ENCODE measurements at places on chromosomes 4 and X.
A peak's percentile ranks its signal among the peaks of the same experiment; 100 is the strongest.

DNA sequence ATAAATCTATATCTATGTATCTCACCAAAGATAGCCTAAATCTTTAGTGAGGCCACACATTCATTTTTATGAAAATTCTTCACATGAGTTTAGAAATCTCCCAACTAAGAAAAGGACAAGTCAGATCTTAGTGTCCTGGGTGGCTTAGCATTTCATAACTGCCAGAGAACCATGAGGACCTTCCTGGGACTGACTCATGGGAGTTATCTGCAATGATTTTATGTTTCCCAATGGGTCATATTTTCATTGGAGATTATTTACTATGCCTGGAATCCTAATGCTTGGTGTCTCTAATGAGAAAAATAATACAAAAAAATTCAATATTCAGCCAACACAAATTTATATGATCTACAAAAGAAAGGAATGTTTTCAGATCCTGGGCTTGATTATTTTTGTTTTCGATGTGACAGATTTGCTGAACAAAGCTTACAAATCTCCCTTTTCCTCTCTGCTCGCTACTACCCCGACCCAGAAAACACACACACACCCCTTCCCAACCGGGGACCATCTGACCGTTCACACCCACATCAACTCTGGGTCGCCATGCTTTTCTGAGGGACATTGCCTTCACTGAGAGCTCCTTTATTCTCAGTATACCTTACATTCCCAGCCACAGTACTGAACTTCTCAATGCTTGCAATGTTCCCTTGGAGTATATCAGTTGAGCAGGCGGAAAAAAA, 40.1 kb downstream of the SORBS2 start:
- DNase-seq = no peak

- no peak for DNase-seq
These were observed 35.1 kb downstream of the FAM114A1 start for GRCh38 chr4:38902695-38903094.

DNA sequence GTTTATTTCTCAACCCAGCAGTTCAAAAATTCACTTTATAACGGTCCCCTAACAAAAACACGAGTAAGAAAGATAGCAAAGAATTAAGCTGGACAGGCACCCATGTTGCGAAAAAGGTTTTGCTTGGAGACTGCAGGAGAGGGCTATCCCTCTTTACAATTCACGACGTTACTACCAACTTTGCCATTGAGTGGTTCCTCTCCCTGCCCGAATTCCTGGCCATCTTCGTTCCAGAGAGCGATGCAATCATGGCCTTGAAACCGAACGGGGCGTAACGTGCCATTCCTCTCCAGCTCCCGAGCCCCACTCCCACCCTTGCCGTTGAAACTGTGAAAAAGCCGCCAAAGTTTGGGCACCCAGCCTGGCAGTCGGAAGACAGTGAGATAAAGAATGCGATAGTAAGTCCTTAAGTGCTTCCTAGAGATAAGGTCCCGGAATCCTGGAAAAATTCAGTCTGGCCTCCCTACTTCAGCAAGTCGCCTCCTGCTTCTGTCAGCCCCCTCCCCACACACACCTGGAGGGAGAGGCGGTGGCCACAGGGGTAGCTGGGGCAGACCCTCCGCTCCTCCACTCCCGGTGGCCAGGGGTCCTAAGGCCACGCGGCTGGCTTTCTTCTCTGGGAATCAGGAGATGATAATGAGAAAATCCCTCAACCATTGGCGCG, 65.2 kb downstream of the FBXO8 start:
- DNase-seq = no peak

DNA sequence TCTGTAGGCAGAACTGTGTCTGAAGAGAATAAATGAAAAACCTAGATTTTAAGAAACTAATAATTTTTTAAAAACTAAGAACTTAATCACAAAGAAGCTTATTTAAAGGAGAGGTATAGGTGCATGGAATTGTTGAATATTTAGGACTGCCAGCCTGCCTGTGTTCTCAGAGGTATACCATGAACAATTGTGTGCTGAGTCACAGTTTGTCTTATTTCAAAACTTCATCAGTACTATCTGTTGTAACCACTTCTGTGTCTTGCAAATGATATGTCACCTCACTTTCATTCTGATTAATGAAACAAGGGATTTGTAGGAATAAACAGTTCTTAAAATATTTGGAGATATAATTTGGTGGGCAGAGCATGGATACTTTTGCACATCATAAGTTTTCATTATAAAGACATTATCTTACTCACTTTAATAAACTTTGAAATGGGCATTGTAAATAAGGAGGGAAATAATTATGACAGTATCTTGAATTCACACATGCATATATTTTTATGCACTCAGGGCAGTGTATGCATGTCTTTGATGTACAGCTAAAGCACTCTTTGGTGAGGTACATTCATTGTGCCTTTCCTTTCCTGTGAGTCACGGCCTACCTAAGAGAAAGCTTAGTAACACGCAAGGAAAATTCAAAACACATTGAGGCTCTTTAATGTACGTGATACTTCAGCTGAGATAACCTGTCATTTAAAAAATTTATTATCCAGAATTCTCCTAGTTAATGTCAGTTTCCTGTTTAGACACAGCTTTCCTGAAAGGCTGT, 31.7 kb downstream of the STOX2 start:
- no peak for DNase-seq

DNA sequence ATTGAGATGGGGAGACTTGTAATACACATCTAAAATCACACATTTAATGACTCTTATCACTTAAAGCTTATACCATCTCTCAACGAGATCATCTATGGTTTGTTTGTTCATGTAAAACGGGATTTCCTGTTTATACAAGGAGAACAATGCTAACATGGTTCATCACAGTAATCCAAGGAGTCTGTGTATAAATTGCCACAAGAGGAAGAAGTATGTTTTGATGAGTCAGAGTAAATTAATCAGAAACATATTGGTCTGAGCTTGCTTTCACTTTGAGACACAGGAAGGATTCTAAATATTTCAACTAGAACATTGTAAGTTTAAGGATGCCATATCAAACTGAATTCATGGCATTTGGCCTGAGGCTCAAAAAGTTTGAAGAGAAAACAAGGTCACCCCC, 594.1 kb downstream of the GLUD2 start:
- DNase-seq = peak; percentile 80

GRCh38 chrX:147875866-147876596, 35.7 kb upstream of the FMR1 start:
- DNase-seq = no peak

DNA sequence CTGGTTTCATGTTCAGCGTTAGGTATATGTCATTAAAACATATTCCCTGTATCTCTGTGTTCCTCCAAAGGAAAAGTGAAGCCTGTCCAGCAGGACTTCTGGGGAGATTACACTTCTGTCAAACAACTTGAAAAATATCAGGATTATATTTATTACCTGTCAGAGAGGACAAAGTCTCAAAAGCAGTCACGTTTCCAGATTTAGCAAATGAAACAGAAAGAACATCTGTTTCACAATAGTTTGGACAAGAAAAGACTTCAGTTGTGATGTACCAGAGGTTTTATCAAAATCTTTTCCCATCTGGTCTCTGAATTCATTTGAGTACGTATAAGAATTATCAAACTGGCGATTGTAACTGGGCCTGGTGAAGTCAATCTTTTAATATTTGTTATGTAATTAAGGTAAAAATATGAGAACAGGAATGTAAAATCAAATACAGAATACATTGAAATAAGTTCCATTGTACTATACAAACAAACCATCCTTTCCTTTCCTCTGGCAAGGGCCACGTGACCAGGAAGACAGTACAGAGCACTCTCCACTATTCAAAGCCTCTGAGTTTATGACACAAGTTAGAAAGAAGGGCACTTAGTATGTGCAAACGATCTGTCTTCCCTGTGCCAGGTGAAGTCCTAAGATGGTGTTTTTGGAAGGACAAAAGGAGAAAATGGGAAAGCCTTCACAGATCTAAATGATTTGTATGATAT, 3.2 kb downstream of the CASP3 start:
- no peak for DNase-seq

- no peak for DNase-seq
These were observed 28.8 kb downstream of the ELF4 start for GRCh38 chrX:130081421-130082045.

DNA sequence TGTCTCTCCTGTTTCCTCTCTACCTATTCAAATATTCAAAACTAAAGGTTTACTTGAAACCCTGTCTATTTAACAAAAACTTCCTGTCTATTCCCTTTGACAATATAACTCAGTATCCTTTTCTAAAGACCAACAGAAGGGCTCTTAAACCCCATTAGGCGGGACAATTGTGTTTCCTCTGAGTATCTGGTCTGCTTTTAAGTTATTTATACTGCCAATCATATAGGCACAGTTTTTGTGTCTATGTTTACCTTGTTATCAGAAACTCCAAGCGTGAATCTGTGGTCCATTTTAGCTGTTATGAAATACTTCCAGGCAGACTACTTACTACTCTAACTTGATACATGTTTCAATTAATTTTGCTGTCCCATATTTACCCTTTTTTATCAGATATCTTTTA, 350.0 kb upstream of the CTSO start:
- no peak for DNase-seq

DNA sequence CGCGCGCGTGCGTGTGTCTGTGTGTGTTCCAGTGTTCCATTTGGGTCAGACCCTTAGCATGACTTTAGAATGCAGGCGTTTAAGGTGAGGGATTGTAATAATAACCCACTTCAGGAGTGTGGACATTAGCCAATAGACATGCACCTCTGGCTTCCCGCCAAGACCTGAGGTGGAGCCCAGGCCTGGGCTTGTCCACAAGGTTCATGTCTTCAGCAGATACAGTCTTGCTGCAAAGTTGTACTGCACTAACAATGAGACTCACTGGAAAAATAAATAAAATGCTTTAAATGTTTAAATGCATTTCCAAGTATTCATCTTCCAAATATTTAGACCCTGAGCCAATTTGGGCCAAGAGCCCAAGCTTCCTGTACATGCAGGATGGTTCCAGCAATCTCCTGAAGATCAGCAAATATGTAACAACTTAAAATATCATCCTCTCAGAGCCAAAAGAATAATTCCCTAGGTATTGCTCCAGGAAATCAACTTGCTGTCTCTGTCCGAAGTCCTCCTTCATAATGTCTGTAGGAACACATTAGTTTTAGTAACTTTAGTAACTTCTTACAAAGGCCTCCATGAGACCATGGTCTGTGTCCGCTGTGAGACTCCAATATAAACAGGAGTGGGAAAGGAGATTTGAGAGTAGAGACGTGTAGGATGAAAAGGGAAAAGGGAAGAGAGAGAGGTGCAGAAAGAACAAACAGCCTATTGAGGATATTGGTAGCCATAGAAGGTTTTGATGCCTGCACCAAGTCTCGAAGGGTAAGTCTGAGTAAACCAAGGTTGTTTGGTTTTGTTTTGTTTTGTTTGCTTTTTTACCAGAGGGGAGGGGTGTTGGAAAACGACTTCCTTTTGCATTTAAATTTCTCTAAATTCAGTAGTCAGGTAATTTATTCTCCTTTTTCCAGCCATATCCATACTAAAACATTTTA, 98.5 kb upstream of the KLF3 start:
- peak; percentile 76 for DNase-seq

DNA sequence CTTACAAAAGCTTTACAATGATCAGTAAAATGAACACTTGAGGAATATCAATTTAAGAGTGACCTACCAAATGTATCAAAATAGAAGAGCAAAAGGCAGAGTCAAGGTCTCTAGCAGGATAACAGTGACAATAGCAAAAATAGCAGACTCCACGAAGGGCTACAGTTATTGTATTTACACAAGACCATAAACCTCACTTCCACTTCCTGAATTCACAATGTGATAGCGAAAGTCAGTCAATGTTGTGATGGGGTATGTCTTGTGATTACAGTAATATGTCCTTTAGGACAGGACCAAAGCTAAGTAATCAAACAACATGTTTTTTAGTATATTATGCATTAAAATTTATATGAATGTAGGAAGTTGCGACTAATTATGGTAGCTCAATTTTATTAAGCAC, 139.6 kb downstream of the IQCM start:
- DNase-seq = no peak

DNA sequence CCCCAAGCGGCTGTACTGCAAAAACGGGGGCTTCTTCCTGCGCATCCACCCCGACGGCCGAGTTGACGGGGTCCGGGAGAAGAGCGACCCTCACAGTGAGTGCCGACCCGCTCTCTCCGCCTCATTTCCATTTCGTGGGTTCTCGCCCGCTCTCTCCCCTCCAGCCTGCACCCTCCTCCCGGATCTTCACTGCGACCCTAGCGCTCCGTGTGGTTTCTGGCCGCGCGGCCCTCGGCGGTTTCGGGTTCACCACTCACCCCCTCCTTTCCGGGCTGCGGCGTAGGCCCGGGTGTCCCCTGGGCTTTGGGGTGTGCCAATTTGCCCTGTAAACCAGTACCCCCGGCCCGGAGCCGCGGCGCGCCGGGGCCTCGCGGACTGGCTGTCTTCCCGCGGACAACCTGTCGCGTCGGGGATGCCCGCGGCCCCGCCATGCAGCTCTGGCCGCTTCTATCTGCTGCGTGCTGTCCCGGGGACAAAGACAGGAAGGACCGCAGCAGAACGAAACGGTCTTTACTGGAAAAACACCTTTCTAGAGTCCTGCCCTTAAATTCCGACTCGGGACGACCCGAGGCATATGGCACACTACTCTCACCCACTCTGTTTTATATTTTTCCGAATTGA, 737 bp downstream of the FGF2 start:
- DNase-seq = peak; percentile 40

- DNase-seq = peak; percentile 16
These were observed 25.6 kb downstream of the ATP10D start for GRCh38 chr4:47510506-47511143.

GRCh38 chr4:108850219-108850649, 87.4 kb upstream of the ETNPPL start:
- no peak for DNase-seq

DNA sequence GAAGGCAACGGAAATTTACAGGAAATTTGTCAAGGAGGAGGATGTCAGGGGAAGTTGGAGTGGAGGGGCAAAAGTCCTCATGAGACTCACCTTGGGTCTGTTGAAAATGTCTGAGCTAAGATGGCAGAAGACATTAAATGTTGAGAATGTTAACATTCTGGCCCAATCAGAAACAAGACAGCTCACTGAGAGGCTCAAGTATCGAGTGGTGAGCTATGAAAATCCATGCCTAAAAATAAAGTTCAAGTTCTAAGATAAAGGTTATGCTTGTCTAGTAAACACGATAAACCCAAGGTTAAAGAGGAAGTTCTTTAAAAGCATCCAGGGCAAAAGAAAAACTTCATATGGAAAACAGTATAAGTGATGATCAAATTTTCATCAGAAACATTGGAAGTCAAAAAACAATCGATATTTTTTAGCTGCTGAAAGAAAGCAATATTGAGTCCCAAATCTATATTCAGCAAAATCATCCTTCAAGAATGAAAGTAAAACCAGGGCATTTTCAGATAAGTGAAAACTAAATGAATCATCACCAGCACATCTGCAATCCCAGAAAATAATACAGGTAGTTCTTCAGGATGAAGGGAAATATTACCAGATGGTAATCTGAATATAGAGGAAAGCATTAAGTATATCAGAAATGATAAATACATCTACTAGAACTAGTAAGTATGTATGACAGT, 462.4 kb downstream of the TLL1 start:
- DNase-seq = no peak

All from fibroblast of skin of abdomen (primary cell).